ENCODE measurements at places on chromosomes 2 and 18. TPM values are rescaled to one million over a fixed set of nuclear protein-coding genes. Genes with fewer than 3 reads are reported as not detected.

COL4A4 gene
- under 0.01 TPM for total RNA-seq

B4GALT6 gene
- 4.9 TPM for total RNA-seq

ZSWIM2 gene
- total RNA-seq: 0.81 TPM

LYG1 gene
- total RNA-seq: 0.32 TPM

TBR1 gene
- total RNA-seq: not detected

TUBB6 gene
- total RNA-seq: 687 TPM

ANKRD30B gene
- 0.24 TPM for total RNA-seq

ZNF407 gene
- 24.2 TPM for total RNA-seq

HTR2B gene
- total RNA-seq: 0.61 TPM

SP100 gene
- total RNA-seq: 122 TPM

CHRND gene
- total RNA-seq: not detected

ABCA12 gene
- 0.12 TPM for total RNA-seq

CRYBA2 gene
- total RNA-seq: not detected

SAG gene
- not detected for total RNA-seq

GPR39 gene
- 15.3 TPM for total RNA-seq

ZNF521 gene
- 94.4 TPM for total RNA-seq

DYSF gene
- 1.8 TPM for total RNA-seq

REG3A gene
- total RNA-seq: not detected

VAMP8 gene
- total RNA-seq: 1.5 TPM

REG1A gene
- total RNA-seq: not detected

HDHD2 gene
- 16.3 TPM for total RNA-seq

TXNDC9 gene
- total RNA-seq: 63.4 TPM

PRLH gene
- not detected for total RNA-seq

ST6GAL2 gene
- 1.6 TPM for total RNA-seq

REEP1 gene
- not detected for total RNA-seq

XDH gene
- total RNA-seq: 0.97 TPM

ARHGEF4 gene
- 5.5 TPM for total RNA-seq

CDH2 gene
- total RNA-seq: 1.3 TPM

HOXD8 gene
- 25.5 TPM for total RNA-seq

SERPINB5 gene
- total RNA-seq: 0.65 TPM

ILKAP gene
- total RNA-seq: 18.7 TPM

TMEM178A gene
- 0.24 TPM for total RNA-seq

Data from hair follicle dermal papilla cell (primary cell).